Renal pelvis (tissue), 12 donors: ENCODE measurements at places on chromosomes 11 and 22. TPM values are rescaled to one million over a fixed set of nuclear protein-coding genes. Genes with fewer than 3 reads are reported as not detected.

- DNase-seq: no peak
Measured at GRCh38 chr11:79206951-79207350, 233.9 kb downstream of the TENM4 start.

GRCh38 chr11:17918049-17918605 lies 94.7 kb downstream of the SERGEF start:
- no peak for DNase-seq

DNA sequence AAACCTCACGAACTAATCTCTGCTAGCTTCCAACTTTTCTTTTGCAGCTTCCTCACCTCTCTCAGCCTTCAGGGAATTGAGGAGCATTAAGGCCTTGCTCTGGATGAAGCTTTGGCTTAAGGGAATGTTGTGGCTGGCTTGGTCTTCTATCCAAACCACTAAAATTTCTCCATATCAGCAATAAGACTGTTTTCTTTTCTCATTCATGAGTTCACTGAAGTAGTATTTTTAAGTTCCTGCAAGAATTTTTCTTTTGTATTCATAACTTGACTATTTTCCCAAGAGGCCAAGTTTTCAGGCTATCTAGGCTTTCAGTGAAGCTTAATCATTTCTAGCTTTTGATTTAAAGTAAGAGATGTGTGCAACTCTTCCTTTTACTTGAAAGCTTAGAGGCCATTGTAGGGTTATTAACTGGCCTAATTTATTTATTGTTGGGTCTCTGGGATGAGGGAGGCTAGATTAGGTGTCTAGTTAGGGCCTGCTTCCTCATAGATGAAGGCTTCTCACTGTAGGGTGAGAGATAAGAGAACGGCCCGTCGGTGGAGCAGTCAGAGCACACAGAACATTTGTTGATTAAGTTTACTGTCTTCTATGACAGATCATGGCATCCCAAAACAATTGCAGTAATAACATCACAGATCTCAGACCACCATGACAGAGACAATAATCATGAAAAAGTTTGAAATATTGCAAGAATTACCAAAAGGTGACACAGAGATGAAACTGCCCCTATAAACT lies 33.2 kb downstream of the CSF2RB start:
- no peak for DNase-seq

- no peak for DNase-seq
Measured at GRCh38 chr11:35235157-35235468, 96.1 kb downstream of the CD44 start.

GRCh38 chr11:64244107-64244506 lies 2.6 kb downstream of the PPP1R14B start:
- no peak for DNase-seq

DNA sequence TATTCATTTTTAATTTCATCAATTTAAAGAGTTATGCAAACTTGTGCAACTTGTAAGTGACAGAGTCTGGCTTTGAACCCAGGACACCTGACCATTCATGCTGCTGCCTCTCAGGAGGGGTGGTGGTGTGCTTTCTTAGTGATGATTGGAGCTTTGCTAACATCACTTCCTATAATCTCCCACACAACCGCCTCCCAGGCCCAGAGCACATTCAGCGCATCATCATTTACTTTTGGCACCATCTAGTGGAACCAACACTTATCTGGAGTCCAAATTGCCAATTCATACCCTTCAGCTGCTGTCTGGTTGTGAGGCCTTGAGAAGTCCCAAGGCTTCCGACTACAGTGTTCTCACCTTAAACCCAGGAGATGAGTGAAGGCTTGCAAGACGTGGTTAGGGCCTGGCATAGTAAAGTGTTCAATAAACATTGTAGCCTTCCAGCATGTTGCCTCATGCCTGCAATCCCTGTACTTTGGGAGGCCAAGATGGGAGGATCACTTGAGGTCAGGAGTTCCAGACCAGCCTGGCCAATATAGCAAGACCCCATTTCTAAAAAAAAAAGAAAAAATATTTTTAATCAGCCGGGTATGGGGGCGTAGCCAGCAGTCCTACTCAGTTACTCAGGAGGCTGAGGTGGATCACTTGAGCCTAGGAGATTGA lies 1.1 kb upstream of the TTLL1 start:
- DNase-seq: peak; percentile 79

DNA sequence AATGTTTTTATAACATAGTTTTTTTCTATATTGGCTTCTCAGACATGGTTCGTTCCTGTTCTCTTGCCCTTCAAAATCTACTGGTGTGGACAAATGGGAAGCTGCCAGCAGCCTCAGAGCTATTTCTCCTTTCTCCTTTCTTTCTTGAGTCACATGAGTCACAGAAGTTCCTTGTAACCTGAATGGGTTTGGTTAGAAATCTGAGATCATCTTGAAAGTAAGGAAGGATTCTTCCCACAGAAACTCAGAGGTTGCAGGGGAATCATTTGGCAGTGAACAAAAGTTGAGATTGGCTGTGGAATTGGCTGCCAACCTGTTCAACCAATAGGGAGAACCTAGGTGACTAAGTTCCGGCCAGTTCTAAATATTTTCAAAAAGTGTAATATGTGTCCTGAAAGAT lies 12.5 kb downstream of the PLET1 start:
- no peak for DNase-seq

- DNase-seq: no peak
Measured at GRCh38 chr22:49258107-49259010, 569.3 kb downstream of the BRD1 start.

- no peak for DNase-seq
Measured at GRCh38 chr11:120184371-120184945, 26.4 kb upstream of the OAF start.

GRCh38 chr11:62546244-62546928 lies at the start of gene AHNAK:
TSS of gene AHNAK (minus strand) at chr11:62546806. CDS start at chr11:62536098, 10,708 bp downstream.
- peak; percentile 72 for DNase-seq

- peak; percentile 31 for DNase-seq
Measured at GRCh38 chr22:38549101-38549894, 20.7 kb downstream of the DMC1 start.

- no peak for DNase-seq
Measured at GRCh38 chr11:13311570-13311969, 34.0 kb downstream of the BMAL1 start.

DNA sequence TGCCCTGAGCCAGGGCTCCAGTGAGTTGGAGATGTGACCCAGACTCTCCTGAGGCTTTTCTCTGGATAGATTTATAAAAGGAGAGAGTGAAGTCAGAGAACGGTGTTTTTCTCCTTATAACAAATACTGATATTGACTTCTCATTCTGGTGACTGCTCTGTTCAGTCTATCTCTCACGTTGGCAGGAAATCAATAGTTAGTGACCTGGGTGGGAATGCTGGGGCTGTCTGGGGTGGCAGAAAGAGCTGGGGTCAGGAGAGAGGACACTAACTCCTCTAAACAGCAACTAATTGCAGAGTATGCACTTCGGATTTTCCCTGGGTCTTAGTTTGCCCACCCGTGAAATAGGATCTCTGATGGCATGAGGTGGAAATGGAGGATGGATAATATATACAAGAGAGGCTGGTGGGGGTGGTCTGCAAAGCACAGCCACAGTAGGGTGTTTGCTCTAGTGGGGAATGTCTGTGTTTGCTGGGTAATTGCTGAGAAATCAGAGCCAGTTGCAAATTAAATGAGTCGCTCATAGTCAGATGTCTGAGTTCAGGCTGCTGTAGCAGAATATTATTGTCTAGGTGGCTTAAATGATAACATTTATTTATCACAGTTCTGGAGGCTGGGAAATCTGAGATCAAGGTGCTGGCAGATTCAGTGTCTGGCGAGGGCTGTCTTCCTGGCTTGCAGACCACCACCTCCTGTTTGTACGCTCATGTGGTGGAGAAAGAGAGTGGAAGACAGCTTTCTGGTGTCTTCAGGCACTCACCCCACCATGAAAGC lies 167.8 kb downstream of the MYO18B start:
- DNase-seq: no peak

DNA sequence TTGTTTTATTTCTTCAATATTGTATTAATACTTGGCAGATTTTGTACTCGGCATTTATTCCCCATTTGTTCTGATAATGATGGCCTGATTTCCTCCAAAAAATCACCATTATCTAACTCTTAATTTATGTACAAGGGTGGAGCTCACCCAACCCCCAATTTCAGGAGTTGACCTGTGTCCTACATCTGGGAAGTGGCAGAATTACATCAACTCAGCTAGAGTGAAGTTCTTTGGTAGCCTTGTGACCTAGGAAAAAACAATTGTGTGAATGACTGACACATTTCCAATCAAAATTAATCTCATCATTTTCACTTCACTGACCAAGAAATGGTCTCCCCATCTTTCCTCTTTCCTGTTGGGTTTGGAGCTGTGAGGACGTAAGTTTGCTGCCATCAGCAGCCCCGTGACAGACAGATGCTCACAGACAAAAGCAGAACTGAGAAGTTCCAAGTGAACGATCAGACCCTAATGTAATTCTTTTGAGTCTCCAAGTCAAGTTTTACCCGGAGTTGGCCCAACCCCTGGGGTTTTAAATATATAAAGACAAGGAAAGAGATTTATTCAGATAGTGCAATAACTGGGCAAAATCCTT lies 16.6 kb upstream of the MS4A6E start:
- DNase-seq: no peak

GRCh38 chr22:33888821-33889220 lies 31.5 kb downstream of the LARGE1 start:
- DNase-seq: no peak

GRCh38 chr11:125155767-125156166 lies 8.8 kb upstream of the PKNOX2 start:
- no peak for DNase-seq

- DNase-seq: no peak
Measured at GRCh38 chr11:94638301-94638901, 71.2 kb downstream of the PIWIL4 start.

DNA sequence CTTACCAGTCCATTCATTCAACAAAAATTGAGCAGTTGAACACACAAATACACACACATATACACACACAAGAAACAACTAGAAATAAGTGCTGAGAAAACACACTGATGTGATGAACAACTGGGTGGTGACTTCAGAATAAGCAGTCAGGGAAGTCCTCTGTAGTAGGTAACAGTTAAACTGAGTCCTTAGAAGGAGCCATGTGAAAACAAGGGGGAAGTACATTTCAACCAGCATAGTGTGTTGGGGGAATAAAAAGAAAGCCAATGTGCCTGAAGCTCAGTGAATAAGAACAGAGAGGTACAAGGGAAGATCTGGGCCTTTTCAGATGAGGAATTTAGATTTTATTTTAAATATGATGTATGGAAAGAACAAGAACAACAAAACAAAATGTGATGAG lies 6.8 kb upstream of the TMEM123 start:
- DNase-seq: no peak

GRCh38 chr11:45313171-45313865 lies 27.2 kb upstream of the SYT13 start:
- DNase-seq: no peak

DNA sequence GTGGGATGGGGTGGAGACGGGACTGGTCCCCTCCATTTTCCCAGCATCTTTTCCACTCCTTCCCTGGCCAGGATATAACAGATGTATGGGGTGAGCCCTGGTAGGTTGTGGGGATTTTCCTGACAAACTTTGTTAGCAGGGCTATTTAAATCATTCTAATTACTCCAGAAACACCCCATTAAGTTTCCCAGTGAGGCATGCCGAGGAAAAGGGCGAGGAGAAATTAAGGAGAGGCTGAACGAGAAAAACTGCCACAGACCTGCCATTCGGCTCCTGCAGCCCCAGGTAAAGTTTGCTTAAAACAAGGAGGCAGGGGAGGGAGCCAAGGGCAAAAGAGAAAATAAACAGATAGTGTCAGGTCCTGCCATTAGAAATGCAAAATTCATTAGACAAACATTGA lies 428.2 kb downstream of the BUD13 start:
- peak; percentile 61 for DNase-seq

DNA sequence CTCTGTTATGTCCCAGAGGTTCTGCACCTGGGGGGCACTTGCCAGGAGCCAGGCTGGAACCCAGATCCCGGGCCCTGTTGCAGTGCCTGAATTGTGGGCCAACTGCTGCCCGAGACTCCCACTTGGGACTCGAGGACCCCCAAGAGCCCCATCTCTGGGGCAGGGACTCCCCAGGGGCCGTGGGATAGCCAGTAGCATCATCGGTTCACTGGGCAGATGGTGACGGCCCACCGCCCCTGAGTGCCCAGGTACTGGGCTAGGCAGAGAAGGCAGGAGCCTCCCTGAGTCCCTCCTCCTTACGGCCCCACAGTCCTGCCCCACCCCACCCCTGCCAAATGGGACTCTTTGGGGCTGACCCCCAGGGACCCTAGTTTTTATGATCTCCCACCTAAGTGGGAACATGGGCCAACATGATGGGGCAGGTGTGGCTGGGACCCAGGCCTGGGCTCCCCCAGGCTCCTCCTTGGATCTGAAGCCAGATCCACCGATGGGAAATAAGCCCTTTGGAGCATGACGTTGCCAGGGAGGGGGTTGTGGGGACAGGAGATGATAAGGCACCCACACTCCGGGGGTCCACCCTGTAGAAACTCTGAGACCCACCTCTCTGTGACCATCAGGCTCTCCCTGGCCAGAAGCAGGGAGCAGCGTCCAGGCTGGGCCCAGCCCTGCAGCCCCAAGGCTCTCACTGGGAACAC lies 94.5 kb upstream of the FGF3 start:
- DNase-seq: no peak

DNA sequence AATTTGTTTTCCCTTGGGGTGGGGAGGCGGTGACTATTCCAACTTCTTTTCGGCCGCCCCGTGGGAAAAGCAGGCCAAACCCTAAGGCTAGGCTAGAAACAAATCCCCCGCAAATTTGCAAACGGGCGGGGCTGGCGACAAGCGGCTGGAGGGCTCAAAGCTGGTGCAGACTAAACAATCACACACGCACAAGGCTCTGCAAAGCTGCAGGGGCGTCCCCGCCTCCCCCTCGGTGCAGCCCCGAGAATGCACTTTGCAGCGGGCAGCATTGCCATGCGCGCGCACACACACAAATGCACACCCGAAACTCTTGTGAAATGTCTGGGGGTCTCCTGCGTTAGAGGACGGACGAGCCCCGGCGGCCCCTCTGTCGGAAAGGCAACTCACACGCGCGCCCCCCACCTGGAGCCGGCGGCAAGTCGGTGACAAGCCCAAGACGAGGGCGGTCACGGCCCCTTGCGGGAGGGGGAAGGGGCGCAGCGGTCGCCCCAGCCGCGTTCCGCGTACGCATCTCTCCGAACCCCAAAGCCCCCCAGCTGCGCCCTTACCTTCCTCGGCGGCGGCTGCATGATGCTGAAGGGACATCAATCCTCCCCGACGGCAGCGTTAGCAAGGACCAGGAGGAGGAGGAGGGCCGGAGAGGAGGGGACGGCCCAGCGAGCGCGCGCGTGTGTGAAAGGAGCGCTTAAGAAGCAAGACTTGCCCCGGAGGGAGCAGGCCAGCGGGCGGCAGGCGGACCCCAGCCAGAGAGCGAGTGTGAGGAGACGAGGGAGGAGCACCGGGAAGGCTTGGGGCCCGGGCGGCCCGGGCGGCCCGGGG lies 600 bp downstream of the FCHSD2 start:
- DNase-seq: peak; percentile 76

GRCh38 chr22:47568700-47569099 lies 806.2 kb downstream of the TBC1D22A start:
- no peak for DNase-seq

- DNase-seq: no peak
Measured at GRCh38 chr11:122422682-122423081, 232.8 kb upstream of the UBASH3B start.

GRCh38 chr11:67282876-67283371 lies 6.2 kb upstream of the ANKRD13D start:
- no peak for DNase-seq

OR2D2 gene
- polyA plus RNA-seq: not detected

ASPHD2 gene
- polyA plus RNA-seq: 3.9 TPM

ABCC8 gene
- 2.5 TPM for polyA plus RNA-seq

SEPTIN3 gene
- polyA plus RNA-seq: 7.5 TPM

UBQLNL gene
- polyA plus RNA-seq: 0.51 TPM

VWCE gene
- 3.5 TPM for polyA plus RNA-seq

FOLR2 gene
- 10.1 TPM for polyA plus RNA-seq

SYT13 gene
- polyA plus RNA-seq: 11.5 TPM
